NCI-H2081 (cell line): ENCODE measurements at places on chromosomes 4 and X.

DNA sequence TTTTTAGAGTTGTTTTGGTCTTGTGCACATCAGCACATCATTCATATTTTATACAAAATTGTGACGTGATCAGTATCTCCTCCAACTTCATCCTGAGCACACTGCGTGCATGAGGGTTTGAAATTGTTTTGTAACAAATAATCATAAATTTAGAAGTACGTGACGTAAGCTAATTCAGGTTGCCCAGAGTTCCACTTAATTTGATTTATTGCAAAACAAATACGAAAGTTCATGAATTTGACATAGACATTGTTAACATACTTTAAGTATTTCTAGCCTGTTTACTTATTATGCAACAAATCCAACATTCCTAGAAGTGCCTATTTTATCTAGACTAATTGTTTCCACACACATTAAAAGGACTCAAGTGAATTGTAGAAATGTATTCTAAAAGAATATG is 48.3 kb downstream of the MAP7D3 start:
- DNase-seq: no peak

DNA sequence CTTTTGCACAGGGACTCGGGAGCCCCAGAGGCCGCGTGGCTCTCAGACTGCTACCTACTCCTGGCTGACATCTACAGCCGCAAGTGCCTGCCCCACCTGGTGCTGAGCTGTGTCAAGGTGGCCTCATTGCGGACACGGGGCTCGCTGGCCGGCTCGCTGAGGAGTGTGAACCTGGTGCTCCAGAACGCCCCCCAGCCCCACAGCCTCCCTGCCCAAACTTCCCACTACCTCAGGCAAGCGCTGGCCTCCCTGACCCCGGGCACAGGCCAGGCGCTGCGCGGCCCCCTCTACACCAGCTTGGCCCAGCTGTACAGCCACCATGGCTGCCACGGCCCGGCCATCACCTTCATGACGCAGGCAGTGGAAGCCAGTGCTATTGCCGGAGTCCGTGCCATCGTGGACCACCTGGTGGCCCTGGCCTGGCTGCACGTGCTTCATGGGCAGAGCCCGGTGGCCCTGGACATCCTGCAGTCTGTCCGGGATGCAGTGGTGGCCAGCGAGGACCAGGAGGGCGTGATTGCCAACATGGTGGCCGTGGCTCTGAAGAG is 28.8 kb downstream of the SH3TC1 start:
- DNase-seq: no peak

DNA sequence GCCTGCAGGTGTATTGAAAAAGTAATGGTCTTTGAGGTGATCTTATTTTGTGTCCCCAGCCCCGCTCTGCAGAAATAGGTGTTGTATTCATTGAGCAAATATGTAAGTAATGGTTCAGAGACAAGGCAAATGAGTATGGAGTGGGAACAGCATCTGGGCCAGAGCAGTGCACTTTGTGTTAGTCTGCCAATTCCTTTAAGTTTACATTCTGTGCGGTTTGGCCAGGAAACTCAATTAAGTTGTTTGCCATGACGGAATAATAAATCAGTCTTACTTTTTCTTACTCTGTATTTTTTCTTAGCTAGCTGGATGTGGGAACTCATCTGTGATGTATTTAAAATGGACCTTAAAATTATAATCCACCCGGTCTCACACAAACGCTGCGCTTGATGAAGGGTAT is 12.6 kb downstream of the DCLK2 start:
- no peak for DNase-seq

GRCh38 chr4:148094149-148094548 is 348.1 kb downstream of the NR3C2 start:
- DNase-seq: no peak

GRCh38 chr4:147732518-147733235 is 789 bp downstream of the ARHGAP10 start:
- peak; percentile 8 for DNase-seq

DNA sequence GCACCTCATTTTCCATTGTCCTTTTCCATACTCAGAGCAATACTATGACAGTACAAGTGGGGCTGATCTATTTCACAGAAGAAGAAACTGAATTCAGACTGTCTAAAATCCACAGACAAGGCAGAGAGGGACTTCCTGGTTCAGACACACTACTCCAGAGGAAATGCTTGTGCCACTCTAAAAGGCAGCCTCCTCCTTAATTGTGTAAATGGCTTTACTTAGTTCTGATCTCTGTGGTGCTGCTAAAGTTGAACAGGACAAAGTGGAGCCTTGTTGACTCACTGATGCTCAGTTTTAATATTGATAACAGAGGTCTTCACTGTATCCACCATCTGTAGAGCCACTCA is 122.4 kb downstream of the KIT start:
- DNase-seq: no peak

- no peak for DNase-seq
These were observed 88.3 kb upstream of the DDX3X start for GRCh38 chrX:41245641-41246040.

GRCh38 chr4:158906073-158906472 is 137.2 kb downstream of the FNIP2 start:
- no peak for DNase-seq

DNA sequence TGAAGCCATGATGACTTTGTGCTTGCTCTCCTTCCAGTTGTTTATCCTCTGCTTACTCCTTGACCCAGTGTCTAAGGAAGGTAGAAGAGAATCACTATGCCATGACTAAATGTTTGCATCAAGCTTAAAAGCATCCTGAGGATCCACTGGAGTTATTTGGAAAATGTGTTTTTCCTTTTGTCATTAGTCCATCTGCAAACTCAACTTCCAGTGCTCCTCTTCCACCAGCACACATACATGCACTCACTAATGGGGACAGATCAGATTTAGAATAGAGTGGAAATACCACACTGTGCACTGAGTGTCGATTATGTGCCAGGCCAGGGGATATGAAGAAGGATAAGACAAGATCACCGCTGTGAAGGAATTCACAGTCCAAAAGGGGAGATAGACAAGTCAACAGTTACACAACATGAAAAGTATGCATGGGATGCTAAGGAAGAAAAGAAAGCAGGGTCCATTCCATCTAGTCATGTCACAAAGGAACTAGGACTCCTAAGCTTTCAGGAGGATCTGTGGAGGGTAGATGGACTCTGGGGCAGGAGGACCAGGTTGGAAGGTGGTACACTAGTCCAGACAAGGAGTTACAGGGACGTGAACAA is 1.9 kb downstream of the OCIAD2 start:
- no peak for DNase-seq

DNA sequence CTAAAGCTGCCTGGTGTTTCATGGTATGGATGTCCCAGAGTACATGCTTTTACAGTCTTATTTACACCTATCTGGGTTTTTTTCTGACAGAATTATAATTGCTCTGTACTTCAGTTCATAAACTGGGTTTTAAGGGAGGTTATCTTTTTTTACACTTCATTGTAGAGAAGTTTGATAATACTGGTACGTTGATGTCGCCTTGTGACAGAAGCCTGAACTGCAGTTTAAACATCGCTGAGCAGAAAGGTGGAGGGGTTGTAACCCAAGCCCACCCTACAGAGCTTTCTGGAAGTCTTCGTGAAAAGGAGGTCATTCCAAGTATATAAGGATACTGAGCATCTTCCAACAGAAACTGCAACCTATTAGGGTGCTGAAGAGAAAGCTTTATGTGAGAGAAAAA is 46.4 kb downstream of the BEX1 start:
- no peak for DNase-seq

DNA sequence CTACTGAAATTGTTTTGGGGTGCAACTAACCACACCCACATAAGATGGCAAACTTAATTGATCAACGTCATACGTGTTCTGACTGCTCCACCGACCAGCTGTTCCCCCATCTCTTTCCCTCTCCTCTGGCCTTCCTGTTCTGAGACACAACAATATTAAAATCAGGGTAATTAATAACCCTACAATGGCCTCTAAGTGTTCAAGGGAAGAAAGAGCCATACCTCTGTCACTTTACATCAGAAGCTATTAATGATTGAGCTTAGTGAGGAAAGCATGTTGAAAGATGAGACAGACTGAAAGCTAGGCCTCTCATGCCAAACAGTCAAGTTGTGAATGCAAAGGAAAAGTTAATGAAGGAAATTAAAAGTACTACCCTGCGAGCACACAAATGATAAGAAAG is 173.9 kb upstream of the FTHL17 start:
- no peak for DNase-seq

DNA sequence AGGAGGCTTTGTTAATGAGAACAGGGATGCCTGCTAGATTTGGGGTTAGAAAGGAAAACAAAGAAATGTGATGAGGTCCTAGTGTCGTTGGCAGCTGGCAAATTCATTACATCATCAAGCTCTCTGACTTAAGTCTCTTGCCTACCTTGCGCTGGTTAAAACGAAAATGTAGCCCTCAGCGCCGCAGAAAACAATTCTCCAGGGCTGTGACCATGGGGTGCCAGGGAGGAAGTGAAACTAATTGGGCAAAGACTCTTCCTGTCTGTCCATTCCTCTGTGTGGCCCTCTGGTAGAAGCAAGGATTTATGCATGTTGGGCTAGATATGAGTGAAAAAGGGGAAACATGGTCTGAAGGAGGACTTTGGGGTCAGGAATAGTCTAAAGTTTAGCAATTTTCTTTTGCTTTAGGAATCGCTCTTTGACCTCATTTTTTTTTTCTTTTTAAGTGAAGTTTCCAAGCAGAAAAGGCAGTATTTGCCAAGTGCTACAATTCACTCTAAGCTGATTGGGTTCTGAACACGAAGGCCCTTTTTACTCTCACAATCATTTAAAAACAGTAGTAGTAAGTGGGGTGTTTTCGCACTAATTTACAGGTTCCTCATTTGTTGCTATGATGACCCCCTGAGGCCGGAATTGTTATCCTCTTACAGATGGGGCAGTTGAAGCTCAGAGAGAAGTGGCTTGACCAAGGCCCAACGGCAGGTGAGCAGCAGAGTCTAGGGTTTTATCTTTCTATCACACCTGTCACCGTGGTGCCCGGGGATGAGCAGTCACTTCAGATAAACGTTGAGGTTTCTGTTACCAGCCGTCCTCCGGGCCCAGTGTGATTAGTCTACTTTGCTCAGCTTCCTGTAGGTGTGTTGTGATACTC is 27.3 kb upstream of the CHRNA9 start:
- no peak for DNase-seq

GRCh38 chr4:108559911-108560310 is 60.5 kb upstream of the RPL34 start:
- no peak for DNase-seq

DNA sequence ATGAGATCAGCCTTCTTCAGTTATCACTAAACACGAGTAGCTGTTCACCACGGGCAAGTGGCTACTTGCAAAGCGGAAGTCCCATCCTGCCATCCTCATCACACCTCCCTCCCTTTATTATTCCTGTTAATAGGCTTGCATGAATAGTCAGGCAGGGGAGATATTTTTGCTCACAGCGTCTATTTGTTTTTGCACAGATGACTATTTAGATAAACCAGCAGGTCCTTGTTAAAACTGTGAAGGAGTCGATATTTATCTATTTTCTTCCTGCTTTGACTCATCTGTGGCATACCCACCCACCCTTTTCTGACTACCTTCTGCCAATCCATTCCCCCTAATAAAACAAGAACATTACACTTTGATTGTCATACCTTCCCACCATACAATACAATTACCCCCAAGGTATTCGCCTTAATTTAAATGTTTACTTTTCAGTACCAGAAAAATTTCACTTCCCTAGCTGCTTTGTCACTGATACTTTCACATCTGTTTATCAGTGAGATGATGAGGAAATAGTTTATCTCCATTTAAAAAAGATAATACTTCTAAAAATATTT is 96.6 kb upstream of the BANK1 start:
- peak; percentile 29 for DNase-seq

DNA sequence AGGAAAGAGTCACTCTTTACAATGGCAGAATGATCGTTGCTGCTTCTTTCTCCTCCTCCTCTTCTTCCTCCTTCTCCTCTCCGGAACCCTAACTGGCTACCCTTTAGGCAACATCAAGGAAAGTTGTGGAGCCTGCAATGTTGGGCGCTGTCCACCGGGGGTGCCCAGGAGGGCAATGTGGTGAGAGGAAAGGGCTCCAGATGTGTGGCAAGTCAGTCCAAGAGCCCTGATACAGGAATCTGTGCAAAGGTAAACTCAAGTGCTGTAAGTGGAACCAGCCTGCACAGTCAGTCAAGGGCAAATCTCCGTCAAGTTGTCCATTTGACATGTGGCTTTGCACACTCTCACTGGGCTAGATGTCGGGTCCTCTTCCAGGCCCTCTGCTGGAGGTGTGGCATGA is 2.8 kb downstream of the RTL5 start:
- DNase-seq: peak; percentile 5

- DNase-seq: no peak
These were observed 13.2 kb downstream of the AMOT start for GRCh38 chrX:112827292-112827903.

DNA sequence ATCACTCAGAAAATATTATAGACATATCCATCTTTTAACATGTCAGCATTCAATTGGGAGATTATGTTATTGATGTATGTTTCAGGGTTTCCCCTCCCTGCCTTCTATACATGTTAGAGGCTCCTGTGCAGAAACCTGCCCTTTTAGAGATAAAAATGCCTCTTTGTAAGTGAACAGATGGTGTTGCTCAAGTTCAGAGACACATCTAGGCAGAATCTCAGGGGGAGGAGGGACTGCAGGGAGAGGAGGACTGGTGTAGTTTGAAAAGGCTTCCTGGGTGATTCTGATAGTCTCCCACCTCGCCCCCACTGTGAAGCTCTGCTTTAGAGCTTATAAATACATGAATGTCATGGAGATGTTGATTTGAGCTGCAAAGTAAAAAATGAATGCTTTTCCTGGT is 12.0 kb upstream of the UNC5C start:
- no peak for DNase-seq

GRCh38 chrX:64184396-64184795 is 21.1 kb downstream of the AMER1 start:
- no peak for DNase-seq

DNA sequence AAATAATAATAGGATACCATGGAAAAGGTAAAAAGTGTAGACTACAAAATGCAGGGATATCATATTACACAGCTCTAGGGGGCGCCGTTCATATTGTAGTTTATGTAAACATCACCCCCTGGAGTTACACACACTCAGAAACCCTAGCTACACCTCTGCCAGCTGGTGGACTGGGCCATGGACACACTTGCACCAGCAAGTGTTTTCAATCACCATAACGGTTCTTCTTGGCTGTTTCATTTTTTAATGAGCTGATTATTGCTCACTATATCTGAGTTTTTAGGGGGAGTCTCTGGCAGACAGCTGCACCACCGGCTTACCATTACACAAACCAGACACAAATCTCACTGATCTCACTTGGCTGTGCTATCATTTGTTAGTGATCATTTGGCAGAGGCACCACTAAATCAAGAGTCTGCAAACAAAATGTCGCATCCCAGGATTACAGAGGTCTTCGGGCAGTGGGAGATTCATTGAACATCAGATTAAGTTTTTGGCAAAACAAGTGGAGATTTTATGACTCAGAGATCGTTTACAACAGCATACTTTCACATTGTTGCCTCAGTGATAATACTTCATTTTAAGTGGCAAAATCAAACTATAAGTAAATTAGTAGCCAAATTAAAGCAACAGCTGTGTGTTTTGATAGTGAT is 185.7 kb downstream of the UNC5C start:
- peak; percentile 29 for DNase-seq

DNA sequence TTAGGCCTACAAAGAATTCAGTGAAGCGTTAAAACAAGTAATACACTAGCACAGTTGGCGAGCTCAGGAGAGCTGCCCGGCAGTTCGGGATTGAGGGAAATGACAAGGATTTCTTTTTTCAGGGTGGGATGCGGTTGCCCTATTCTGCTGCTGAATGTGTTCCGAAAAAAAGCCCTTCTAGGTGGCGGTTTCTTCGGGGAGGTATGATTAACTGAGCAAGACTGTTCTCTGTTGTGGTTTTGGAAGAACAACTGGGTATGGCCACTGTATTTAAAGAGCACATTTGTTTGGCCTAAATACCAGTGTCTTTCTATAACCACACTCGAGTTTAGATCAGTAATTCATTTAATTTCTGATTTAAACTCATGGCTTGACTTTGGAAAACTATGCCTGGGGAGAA is 459.7 kb upstream of the FAT1 start:
- DNase-seq: no peak
